Fibroblast of skin of back (primary cell): ENCODE measurements at places on chromosomes 6 and 20.

- no peak for DNase-seq
Measured at GRCh38 chr6:29759457-29759856, 36.2 kb downstream of the HLA-F start.

DNA sequence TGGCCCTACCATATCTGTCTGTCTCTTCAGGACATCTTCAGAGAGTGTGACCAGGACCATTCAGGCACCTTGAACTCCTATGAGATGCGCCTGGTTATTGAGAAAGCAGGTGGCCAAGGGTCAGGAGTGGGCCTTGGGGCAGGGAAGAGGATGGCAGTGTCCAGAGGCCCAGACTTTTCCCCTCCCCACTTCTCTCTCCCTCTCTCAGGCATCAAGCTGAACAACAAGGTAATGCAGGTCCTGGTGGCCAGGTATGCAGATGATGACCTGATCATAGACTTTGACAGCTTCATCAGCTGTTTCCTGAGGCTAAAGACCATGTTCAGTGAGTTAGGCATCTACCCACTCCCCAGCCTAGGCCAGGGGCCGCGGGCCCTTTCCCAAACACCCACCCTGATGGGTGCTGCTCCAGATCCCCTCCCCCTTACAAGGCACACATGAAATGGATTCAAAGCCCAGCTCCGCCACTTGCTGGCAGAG lies 24.3 kb downstream of the CAPN11 start:
- DNase-seq, result no peak

- DNase-seq, result no peak
Measured at GRCh38 chr20:6863798-6864201, 96.3 kb downstream of the BMP2 start.

- DNase-seq, result peak; percentile 62
Measured at GRCh38 chr6:77425671-77426070, 37.6 kb downstream of the HTR1B start.

GRCh38 chr6:151352410-151353396 lies 38.7 kb downstream of the ZBTB2 start:
- no peak for DNase-seq

DNA sequence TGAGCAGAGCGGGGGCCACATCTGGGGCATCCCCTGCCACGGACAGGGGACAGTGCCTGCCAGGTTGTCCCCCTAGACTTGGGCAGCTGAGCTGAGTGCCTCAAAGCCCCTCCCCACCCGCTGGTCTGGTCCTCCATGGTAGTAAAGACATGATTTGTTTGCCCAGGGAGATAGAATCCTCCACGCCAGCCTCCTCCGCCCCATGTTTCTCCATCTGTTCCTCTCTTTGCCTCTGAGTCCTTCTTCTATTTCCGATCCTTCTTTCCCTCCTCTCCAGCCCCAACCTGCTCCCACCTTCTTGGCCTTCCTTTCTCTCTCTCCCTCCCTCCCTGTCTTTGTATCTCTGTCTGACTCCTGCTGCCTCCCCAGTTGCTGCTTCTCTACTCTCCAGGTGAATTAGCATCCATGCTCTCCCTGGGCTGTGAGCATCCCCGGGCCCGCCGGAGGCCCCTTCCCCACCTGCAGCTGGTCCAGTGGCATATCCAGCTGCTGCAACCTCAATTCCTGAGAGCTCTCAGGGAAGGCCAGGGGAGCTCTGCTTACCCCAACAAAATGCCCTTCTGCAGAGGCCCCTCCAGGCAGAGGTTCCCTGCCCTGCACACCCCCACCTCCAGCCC lies 45.8 kb downstream of the CPNE5 start:
- DNase-seq, result no peak

- no peak for DNase-seq
Measured at GRCh38 chr6:35850208-35850607, 45.1 kb downstream of the LHFPL5 start.

GRCh38 chr6:47919875-47920274 lies 138.0 kb downstream of the OPN5 start:
- DNase-seq, result no peak

DNA sequence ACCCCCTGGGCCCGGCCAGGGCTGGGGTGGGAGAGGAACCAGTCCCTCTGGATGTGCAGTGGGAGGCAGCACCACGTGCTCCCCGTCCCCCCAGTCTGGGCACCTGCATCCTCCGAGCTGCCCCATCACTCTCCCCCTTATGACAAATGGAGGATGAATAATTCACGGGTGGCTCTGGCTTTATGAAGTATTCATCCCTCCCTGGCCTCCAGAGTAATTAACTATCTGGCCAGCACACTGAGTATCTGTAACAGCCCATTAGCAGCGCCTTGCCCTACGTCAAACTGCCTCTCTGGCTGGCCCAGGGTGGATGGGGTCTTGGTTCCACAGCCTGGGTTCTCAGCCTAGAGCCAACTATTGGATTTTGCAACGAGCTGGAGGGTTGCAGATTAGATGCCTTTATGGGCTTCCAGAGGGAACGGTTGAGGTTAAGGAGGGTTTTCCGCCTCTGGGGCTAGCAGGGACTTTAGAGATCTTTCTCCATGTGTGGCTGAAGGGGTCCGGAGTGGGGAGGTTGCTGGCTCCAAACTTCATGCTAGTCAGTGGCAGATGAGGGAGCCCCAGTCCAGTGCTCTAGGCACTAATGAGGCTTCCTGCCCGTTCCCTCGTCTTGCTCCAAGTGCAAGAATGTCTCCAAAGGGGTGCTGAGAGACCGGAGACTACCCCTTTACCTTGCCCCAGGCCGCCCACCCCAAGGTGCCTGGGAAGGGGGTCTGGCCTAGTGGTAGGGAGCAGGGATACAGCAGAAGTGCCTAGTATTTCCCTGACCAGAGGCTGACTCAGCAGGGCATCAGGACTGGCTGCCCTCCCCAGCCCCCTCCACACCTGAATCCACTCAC lies 53.5 kb upstream of the MLN start:
- DNase-seq, result no peak

DNA sequence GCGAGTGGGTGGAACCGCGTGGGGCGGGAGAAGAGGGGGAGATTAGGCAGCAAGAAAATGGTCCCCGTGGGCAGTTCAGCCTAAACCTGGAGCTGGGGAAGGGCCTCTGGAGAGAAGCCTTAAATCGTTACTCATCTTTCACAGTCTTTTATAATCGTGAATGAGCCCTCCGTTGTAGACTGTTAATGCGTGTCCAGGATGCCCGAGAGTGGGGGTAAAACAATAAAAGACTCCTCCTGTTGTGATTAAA lies 11.0 kb upstream of the ELOVL5 start:
- DNase-seq, result no peak

GRCh38 chr6:7848229-7848628 lies 62.4 kb downstream of the TXNDC5 start:
- DNase-seq, result no peak

GRCh38 chr6:46263707-46264086 lies 92.9 kb upstream of the ENPP5 start:
- peak; percentile 5 for DNase-seq

- no peak for DNase-seq
Measured at GRCh38 chr6:51843456-51844056, 243.9 kb downstream of the PKHD1 start.

- DNase-seq, result peak; percentile 75
Measured at GRCh38 chr6:151285122-151285521, 45.4 kb downstream of the AKAP12 start.

DNA sequence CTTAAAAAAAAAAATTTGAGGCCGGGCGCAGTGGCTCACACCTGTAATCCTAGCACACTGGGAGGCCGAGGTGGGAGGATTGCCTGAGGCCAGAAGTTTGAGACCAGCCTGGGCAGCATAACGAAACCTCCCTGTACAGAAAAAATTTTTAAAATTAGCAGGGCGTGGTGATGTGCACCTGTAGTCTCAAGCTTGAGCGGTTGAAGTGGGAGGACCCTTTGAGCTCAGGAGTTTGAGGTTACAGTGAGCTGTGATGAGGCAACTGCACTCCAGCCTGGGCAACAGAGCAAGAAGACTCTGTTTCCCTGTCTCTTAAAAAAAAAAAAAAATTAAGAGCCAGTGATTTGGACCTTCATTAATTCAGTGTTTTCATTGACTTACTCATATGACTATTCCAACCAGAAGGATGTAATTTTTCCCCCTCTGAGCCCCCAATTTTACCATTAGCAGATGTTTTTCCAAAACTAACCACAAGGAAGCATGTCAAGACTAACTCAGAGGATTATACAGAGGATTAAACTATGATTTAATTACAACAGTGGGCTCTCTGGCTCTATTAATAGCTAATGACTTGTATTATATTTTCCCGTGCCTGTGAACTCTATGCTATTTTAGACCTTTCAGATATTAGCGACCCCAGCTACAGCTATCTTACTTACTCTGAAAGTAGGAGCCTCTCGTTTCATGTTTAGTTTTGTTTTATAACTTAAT lies 75.1 kb downstream of the ARID1B start:
- DNase-seq, result no peak

DNA sequence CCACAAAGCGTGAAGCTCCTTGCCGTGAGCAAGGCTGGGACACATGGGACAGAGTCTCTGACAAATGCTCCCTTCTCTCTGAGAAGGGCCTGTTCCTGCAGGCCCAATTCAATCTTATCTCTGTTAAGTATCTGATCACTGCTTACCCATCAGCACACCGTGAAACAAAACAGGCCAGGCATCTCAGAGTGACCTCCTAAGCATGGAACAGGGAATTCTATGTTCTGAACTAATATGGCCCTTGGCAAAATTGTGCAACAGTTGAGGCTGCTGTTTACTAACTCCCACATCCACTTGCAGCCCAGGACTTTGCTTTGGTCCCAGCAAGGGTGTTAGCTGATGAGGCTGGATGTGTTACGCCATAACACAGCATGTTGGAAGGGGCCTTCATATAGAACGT lies 79.2 kb downstream of the GCLC start:
- no peak for DNase-seq

DNA sequence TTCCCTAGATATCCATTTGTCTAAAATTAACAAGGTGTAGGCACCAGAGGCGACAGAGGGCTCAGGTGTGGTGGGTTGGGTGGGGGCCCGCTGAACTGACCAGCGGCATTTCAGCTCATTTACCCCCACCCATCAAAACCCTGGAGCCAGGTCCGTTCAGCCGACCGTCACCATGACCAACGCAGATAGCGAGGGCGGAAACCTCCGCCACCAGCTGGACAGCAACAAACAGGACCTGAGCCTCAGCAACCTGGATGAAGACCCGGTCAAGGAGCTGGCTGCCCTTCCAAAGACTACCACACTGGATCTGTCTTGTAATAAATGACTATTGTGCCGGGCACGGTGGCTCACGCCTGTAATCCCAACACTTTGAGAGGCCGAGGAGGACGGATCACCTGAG lies 120.8 kb upstream of the LGSN start:
- no peak for DNase-seq
